ENCODE measurements at places on chromosomes 6 and 20. TPM values are rescaled to one million over a fixed set of nuclear protein-coding genes. Genes with fewer than 3 reads are reported as not detected.

The MEI4 gene
- total RNA-seq = not detected

The ULBP2 gene
- 75.7 TPM for total RNA-seq

The ECHDC1 gene
- 64.1 TPM for total RNA-seq

The BPIFB1 gene
- total RNA-seq = not detected

The SLC35D3 gene
- total RNA-seq = not detected

The TCF21 gene
- 0.07 TPM for total RNA-seq

The RGS17 gene
- total RNA-seq = 1.2 TPM

The PI16 gene
- not detected for total RNA-seq

The FILIP1 gene
- 1.3 TPM for total RNA-seq

The C6orf89 gene
- total RNA-seq = 91.1 TPM

The BEND6 gene
- total RNA-seq = 21.4 TPM

The FAXC gene
- total RNA-seq = 3.5 TPM

The UBE2V1 gene
- total RNA-seq = 135 TPM

The VPS16 gene
- total RNA-seq = 42.4 TPM

The ESF1 gene
- 16.1 TPM for total RNA-seq

The IRF4 gene
- not detected for total RNA-seq

The MYO6 gene
- 2.2 TPM for total RNA-seq

The APCDD1L gene
- 24.2 TPM for total RNA-seq

The TFAP2D gene
- not detected for total RNA-seq

The GNMT gene
- total RNA-seq = not detected

The MATN4 gene
- total RNA-seq = not detected

The PKIG gene
- total RNA-seq = 83.1 TPM

The PHACTR1 gene
- 1.2 TPM for total RNA-seq

The CST5 gene
- not detected for total RNA-seq

The STAU1 gene
- 125 TPM for total RNA-seq

The NCOA5 gene
- 24.0 TPM for total RNA-seq

The MLN gene
- not detected for total RNA-seq

The C6orf15 gene
- not detected for total RNA-seq

The DDAH2 gene
- 90.7 TPM for total RNA-seq

The TRAM2 gene
- total RNA-seq = 116 TPM

The SLC17A3 gene
- not detected for total RNA-seq

The HLA-DOA gene
- total RNA-seq = not detected

The SRMS gene
- not detected for total RNA-seq

The SOBP gene
- total RNA-seq = 1.6 TPM

The PANK2 gene
- 67.6 TPM for total RNA-seq

The PGC gene
- not detected for total RNA-seq

The KATNA1 gene
- total RNA-seq = 33.9 TPM

The ZBTB46 gene
- total RNA-seq = 2.5 TPM

The PLAGL2 gene
- 6.2 TPM for total RNA-seq

The TNFRSF21 gene
- 41.3 TPM for total RNA-seq

The SSTR4 gene
- total RNA-seq = not detected

The GPR6 gene
- total RNA-seq = not detected

The LAMA2 gene
- 3.8 TPM for total RNA-seq

The ADA gene
- total RNA-seq = 9.6 TPM

The TMEM74B gene
- 0.34 TPM for total RNA-seq

The FAM210B gene
- 20.0 TPM for total RNA-seq

The GPR63 gene
- not detected for total RNA-seq

The ID4 gene
- total RNA-seq = 5.2 TPM

The BMP2 gene
- 6.6 TPM for total RNA-seq
